ENCODE measurements at places on chromosomes 3 and 15.

DNA sequence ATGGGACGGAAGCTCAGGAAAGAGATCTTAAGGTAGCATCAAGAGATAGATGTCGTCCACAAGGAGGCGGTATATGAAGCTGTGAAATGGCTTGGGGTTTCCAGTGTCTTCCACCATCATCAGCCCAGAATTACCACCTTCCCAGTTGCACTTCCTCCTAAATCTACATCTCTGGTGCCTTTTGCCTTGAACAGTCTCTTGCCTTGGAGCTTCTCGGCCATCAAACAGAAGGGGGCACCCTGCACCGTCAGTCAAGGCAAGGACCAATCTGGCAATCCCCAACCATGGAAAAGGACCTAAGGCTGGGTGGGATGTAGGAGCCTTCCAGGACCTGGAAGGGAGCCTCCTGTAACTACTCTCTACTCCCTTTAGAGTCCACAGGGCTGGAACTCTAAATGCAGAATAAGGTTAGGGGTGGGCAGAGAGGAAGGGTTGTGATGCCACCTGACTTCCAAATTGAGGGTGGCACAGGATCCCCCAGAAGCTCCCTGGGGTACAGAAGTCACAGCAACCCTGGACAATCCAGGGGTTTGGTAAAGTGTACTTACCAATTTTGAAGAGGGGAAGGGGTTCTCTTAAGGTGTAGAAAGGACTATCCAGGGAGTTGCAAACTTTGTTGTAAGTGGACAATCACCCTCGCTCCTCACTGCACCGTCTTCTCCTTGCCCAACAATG, 1.0 kb upstream of the RYR3 start:
- peak; percentile 4 for DNase-seq

GRCh38 chr15:41804916-41805666, 22.8 kb upstream of the JMJD7 start:
- DNase-seq, result no peak

- no peak for DNase-seq
Observed at GRCh38 chr3:194158942-194159439, 23.0 kb downstream of the HES1 start.

- no peak for DNase-seq
Observed at GRCh38 chr3:102183623-102184022, 251.2 kb upstream of the ZPLD1 start.

GRCh38 chr3:183811638-183812037, 13.7 kb downstream of the MAP6D1 start:
- no peak for DNase-seq

DNA sequence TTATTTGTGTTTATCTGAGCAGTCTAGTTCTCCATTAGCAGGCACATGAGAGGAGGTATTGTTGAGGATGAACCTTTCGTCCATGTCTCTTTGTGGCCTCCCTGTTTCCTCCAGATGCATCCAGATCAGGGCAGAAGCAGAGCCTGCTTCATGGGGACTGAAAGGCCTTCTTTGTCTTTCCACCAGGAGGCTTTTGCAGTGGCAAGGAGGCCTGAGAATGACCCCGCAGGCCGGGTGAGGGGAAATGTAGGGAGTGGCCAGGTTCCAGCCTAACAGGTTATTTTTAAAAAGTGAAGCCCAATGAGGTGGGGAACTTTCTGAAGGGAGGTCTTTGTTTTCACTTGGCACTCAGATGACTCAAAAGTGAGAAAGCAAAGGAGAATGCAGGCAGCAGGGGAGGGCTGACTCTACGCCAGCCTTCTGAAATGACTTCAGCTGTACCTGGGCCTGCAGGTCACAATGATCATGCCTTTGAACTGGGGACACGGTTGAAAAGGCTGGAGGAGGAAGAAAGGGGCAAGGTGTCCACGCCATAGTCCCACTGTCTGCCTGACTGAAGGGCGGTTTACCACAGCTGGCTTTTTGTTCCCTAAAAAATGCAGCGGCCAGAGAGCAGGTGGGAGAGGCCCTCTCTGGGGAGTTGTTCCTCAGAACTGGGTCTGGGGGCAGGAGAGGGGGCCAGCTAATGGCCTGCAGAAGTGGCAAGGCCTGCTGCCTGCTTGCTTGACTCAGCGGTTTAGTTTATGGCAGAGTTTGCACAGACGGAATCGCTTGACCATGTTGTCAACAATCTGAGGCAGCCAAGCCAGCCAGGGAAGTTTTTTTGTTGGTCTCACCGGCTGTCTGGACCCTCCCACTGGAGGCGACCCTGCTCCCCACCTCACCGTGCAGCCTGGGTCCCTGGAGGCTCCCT, 28.7 kb downstream of the CMTM7 start:
- peak; percentile 48 for DNase-seq

- DNase-seq, result peak; percentile 3
Observed at GRCh38 chr3:148727231-148727630, 29.5 kb downstream of the AGTR1 start.

DNA sequence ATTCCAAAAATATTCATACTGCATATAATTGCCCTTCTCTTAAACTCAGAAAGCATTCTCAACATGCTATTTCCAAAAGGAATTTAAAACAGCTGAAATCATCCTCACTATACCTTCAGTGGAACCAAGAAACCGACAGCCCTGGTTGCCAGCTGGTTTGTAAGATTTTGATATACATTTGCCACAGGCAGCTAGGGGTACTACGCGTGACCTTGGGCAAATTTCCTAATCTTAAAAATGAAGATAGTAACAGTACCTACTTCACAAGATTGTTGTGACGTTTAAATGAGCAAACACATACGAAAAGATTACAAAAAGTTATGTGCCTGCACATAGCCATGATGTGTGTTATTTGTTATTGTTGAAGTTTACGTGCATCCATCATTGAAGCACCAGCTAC, 7.3 kb downstream of the C3orf70 start:
- DNase-seq, result no peak

DNA sequence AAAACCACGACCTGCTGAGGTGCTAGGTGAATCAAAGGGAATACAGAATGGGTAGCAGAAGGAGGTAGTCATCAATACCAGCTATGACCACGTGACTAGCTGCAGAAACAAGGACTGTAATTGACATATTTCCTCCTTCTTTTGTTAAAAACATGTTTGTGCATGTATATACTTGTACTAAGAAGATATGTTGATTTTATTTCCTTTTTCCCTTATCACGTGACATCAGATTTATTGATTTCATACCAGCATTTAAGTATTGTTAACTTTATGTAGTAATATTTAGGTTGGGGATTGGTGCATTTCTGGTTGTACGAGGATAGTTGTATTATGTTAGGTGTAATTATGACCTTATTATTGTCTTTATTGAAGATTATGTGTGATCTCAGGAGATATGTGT, 36.2 kb downstream of the PEX5L start:
- no peak for DNase-seq

GRCh38 chr3:2915826-2916225, 194.3 kb downstream of the IL5RA start:
- DNase-seq, result no peak

GRCh38 chr15:87942316-87942715, 314.2 kb downstream of the NTRK3 start:
- no peak for DNase-seq

GRCh38 chr3:107523289-107523538, 452 bp downstream of the BBX start:
- no peak for DNase-seq

GRCh38 chr3:146507331-146508120, 36.9 kb downstream of the PLSCR1 start:
- DNase-seq, result no peak

GRCh38 chr3:129161860-129162271, 1.0 kb upstream of the ISY1 start:
- peak; percentile 61 for DNase-seq

DNA sequence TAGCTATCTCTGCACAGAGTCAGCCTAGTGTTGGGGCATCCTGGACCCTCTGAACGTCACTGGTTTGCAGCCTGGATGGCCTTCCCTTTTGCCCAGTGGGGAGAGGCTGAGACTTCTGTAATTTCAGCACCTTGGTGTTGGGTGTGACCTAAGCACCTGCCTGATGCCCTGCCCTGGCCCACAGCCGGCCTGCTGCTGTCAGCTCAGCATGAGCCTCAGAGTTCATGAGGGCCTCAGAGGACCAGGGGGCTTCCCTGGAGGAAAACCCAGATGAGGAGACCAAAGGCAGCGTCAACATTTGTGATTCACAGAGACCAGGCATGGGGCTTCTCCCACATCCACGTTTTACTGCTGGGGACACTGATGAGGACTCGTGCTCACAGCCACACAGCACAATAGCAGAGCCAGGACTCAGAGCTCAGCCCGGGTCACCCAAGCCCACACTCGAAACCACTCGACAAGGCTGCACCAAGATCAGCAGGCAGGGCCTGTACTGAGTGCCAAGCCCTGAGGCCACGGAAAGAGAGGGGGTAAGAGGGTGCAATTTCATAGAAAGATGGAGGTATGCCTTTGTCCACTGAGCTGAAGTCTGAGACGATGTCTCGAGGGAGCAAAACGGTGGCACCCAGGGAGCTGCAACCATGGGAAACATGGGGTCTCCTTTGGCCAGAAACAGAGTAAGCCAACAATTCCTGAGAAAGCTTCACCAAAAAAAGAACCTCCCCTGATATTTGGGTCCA, 9.9 kb upstream of the GP9 start:
- DNase-seq, result no peak

GRCh38 chr3:149487598-149488197, 13.2 kb downstream of the TM4SF4 start:
- DNase-seq, result peak; percentile 58

DNA sequence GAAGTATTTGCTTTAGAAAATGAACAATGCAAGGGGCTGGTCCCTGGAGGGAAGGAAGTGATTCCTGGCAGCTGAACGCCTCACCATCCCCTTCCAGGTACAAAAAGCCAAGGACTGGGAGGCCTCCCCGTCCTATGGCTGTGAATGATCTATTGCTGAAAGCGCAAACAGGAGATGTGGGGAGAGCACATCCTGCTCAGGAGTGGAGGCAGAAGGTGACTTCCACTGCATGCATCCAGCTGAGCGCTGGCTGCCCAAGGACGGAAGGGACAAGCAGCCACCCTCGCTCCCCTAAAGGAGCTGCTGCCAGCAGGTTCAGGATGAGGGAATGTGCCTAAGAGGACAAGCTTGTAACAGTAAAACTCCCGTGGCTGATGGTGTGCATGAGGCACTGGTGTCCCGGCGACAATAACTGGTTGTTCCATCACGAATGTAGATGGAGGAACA, 41.4 kb downstream of the ABTB1 start:
- no peak for DNase-seq

GRCh38 chr15:101138913-101139880, 112.7 kb downstream of the CHSY1 start:
- no peak for DNase-seq

GRCh38 chr3:75272691-75273090, 391.4 kb upstream of the FRG2C start:
- DNase-seq, result no peak

DNA sequence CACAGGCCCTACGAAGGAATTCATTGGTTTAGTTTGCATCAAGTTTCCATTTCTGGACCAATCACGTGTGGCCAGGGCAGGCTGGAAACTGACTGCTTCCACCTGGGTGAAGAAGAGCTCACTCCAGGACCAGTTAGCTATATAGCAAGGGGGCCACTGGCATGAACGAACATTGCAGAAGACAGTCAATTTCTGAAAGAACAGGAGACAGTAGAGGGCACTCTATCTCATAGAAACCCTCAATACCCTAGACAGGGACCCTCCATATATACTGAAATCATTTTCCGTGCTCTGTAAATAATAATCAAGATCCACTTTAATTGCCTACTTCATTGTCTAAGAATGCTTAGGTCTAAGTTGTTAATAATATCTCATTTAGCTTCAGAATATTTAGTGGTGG, 215.6 kb downstream of the CADPS start:
- DNase-seq, result no peak

DNA sequence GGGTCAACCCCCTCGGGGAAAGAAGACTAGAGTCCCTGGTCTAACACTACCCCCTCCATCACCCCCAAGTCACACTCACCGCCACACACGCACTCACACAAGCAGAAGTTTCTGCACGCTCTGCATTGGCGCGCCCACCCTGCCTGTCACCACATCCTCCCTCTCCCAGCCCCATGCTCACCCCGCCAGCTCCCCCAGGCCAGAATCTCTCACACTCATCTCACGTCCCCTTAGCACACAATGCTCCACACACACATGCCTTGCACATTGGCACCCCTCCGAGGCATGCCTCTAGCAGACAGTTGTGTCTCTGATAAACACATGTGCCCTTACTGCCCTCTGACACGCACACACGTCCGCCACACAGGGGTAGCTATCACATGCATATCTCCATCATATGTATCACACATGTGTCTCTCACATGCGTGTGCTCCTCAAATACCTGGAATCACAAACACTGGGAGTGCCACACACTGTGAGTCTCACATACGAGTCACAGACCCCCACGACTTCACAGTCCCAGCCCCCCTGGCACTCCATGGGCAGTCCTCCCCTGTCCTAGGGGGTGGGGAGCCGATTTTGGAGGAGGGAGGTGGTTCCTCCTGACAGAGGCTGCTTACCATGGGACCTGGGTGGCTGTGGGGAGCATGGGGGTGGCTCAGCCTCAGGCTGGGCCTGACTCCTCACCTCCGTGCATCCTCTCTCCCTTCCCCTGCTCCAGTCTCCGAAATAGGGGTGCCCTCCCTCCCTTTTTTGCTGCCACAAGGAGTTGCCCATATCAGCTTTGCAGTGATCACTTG, 898 bp downstream of the FBLN2 start:
- DNase-seq, result no peak

Measured in stimulated activated CD4-positive, alpha-beta T cell treated with anti-CD3 and anti-CD28 coated beads, Interleukin-15, amount 100 ng/mL, for 24 hours (primary cell).